ENCODE measurements at places on chromosomes 4 and X.

GRCh38 chr4:155241664-155242063, 33.2 kb downstream of the NPY2R start:
- DNase-seq, result no peak

- no peak for DNase-seq
Measured at GRCh38 chrX:116449156-116449555, 12.8 kb downstream of the SLC6A14 start.

GRCh38 chrX:147735364-147735763, 176.4 kb upstream of the FMR1 start:
- no peak for DNase-seq

GRCh38 chrX:13077168-13077567, 32.7 kb upstream of the FAM9C start:
- DNase-seq, result no peak

GRCh38 chrX:17585006-17585405, 152.3 kb upstream of the SCML1 start:
- no peak for DNase-seq

DNA sequence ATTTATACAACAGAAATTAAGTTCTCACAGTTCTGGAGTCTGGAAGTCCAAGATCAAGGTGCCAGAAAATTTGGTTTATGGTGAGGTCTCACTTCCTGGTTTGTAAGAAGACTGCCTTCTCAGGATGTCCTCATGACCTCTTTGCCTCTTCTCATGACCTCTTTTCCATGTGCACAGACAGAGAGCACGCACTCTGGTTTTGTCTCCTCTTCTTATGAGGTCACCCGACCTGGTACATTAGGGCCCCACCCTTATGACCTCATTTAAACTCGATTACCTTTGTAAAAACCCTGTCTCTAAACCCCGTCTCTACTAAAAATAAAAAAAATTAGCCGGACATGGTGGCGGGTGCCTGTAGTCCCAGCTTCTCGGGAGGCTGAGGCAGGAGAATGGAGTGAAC, 155.9 kb downstream of the KIT start:
- DNase-seq, result no peak

DNA sequence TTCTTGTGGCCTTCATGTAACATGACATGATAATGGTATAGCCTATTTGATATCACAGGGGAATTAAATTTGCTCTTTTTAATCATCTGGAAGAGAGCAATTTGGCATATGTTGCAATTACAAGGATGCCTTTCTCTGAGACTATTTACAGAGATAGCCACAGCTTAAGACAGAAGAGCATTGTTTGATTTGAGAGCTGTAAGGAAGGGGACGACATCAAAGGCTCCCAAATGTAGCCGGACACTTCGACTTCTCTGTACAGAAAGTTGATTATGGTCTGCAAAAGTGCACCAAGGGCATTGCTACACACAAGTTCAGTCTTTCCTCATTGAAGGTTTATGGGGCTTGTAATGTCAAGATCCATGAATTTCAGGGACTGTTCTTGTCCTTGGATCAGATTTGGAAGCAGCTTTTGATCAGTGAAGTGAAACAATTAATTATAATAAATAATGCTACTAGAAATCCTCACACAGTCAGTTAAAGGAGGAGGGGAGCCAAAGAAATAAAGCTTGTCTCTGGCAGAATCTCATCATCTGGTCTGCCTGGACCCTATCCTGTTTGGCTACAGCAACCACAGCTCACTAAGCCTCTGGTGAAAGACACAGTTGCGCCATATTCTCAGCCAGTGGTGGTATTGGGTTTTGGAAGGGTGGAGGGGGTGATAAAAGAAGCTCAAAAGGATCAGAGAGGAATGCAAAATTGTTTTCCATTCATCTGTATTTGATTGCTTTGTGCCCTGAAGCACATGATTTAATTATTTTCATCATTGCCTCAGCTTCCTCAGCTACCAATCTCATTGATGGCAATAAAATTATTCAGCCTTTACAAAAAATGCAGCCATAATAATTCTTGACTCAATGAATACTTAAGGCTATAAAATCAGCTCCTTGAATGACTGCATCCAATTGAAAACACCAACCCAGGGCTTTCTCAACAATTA, 654.3 kb upstream of the LCORL start:
- no peak for DNase-seq

- no peak for DNase-seq
Measured at GRCh38 chrX:24316111-24316510, 2.2 kb upstream of the SUPT20HL2 start.

- DNase-seq, result no peak
Measured at GRCh38 chr4:21856301-21856700, 92.3 kb downstream of the KCNIP4 start.

GRCh38 chr4:147948336-147948735, 216.4 kb downstream of the ARHGAP10 start:
- no peak for DNase-seq

DNA sequence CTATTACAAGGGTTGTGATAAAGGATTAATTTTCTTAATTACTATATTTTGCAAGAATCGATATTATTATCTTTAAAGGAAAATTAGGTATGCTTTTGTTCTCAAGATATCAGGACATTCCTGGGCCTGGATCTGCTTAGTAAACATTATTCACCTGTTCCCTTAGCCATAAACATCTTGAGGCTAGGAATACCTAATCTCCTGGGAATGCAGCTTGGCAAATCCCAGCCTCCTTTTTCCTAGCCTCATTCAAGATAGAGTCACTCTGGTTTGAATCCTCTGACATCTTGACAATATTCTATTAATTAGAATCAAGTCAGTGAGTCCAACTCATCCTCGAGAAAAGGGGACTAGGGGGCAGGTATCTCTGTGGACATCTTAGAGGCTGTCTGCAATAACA, 327.1 kb downstream of the STIM2 start:
- no peak for DNase-seq

GRCh38 chr4:24321616-24322015, 262.7 kb downstream of the DHX15 start:
- DNase-seq, result no peak

GRCh38 chr4:177304094-177304493, 5.6 kb upstream of the NEIL3 start:
- DNase-seq, result no peak

GRCh38 chrX:120514236-120514635, 45.1 kb upstream of the LAMP2 start:
- peak; percentile 32 for DNase-seq

DNA sequence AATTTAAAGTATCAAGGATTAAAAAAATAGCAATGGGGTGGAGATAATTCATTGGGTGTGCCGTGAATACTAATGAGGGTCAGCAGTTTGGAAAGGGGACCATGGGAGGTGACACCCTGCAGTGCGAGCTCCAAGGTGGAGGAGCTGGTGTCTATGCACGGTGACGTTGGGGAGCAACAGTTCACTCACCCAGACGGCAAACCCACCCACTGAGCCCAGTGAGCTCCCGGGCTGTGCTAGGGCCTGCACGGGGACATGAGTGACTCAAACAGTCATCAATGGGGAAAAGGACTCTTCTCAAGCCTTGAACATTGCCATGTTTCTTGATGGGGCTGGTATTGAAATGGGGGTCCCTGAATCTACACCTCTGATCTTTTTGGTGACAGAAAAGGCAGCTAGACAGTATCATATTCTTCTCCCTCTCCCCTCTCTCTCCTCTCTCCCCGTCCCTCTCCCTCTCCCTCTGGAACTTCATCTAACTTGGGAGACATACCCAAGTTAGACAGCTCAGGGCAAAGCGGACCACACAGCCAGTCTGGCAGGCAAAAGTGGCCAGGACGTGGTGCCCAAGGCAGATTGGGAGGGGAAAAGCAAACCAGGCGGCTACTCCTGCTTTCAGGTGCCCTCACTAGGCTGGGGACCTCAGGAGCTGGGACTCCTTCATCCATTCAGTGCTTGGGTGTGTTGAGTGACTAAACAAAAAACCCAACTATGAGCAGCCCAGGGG, 26.3 kb upstream of the PPP2R2C start:
- no peak for DNase-seq

- peak; percentile 57 for DNase-seq
Measured at GRCh38 chr4:121307445-121308327, 73.1 kb downstream of the QRFPR start.

- peak; percentile 78 for DNase-seq
Measured at GRCh38 chrX:17046478-17047097, 100.1 kb downstream of the REPS2 start.

- peak; percentile 4 for DNase-seq
Measured at GRCh38 chr4:55781812-55782211, 37.8 kb upstream of the EXOC1L start.

- DNase-seq, result peak; percentile 46
Measured at GRCh38 chr4:140094438-140095420, 59.3 kb downstream of the MAML3 start.

Measured in RPMI8226 (cell line).